Erythroblast (primary cell): ENCODE measurements at places on chromosomes 1 and 21.

GRCh38 chr1:69952676-69953075 lies 252.7 kb downstream of the LRRC40 start:
- DNase-seq, result no peak

DNA sequence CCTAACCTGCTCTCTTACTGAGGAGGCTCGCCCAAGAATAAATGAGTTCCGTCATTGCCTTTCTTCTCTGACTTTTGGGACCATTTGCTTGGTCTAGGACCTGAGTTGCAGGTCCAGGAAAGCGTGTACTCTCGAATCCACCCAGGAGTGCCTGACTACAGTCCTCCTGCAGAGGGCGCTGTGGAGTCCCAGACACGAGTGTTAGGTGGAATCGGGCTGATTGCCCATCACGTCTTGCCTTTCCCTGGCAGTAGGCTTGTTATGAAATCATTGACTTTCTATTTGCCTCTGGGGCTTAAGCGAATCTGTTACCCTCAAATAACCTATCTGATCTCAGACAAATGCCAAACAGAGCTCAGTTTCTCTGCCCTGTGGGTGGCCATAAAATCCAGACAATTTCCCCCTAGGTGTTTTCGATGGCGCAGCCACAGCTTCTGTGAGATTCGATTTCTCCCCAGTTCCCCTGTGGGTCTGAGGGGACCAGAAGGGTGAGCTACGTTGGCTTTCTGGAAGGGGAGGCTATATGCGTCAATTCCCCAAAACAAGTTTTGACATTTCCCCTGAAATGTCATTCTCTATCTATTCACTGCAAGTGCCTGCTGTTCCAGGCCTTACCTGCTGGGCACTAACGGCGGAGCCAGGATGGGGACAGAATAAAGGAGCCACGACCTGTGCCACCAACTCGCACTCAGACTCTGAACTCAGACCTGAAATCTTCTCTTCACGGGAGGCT lies at the start of gene IL20:
Gene IL20 (plus strand): TSS at position 685 of the 733 bp plus-strand sequence. CDS start 230 bp downstream, outside the sequence.
- DNase-seq, result peak; percentile 88

DNA sequence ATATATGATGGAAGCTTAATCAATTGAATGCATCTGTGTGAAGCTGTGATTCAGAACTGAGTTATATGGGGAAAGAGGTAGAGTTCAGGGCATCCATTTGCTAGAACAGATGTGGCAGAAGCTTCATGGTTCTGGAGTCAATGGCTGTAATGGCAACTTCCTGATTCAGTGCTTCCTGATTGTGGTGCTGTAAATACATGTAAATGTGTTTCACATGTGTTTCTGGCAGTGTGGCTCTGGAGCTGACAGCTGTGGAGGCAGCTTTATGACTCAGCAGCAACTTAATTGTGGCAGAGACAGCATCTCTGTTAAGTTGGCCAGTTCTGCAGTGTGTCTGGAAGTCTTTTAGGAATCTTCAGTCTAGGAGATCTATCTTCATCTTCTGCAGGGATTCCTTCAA lies 226.6 kb upstream of the ZRANB2 start:
- DNase-seq, result no peak

- no peak for DNase-seq
These were observed 95.9 kb upstream of the CCDC190 start for GRCh38 chr1:162956922-162957321.
